ENCODE measurements at places on chromosomes 7 and 10. TPM values are rescaled to one million over a fixed set of nuclear protein-coding genes. Genes with fewer than 3 reads are reported as not detected.

NOS3 gene
- 19.4 TPM for total RNA-seq

TMEM26 gene
- total RNA-seq = 0.95 TPM

CARD11 gene
- 0.41 TPM for total RNA-seq

FBH1 gene
- 78.1 TPM for total RNA-seq

CYP2C9 gene
- total RNA-seq = not detected

HABP2 gene
- total RNA-seq = not detected

UCMA gene
- not detected for total RNA-seq

SPDYE6 gene
- not detected for total RNA-seq

MLXIPL gene
- 6.4 TPM for total RNA-seq

POT1 gene
- total RNA-seq = 12.1 TPM

ARHGAP22 gene
- 3.5 TPM for total RNA-seq

EEPD1 gene
- 11.5 TPM for total RNA-seq

GIMAP8 gene
- total RNA-seq = 14.9 TPM

PAOX gene
- total RNA-seq = 3.5 TPM

HOXA4 gene
- total RNA-seq = 0.14 TPM

ANXA11 gene
- total RNA-seq = 420 TPM

SPDYE16 gene
- total RNA-seq = not detected

FAM131B gene
- 0.73 TPM for total RNA-seq

ACTR3C gene
- total RNA-seq = 5.7 TPM

Measured in Right ventricle myocardium inferior (tissue), 1 donor.